ENCODE measurements at places on chromosomes 13 and 19.
A peak's percentile ranks its signal among the peaks of the same experiment; 100 is the strongest.

DNA sequence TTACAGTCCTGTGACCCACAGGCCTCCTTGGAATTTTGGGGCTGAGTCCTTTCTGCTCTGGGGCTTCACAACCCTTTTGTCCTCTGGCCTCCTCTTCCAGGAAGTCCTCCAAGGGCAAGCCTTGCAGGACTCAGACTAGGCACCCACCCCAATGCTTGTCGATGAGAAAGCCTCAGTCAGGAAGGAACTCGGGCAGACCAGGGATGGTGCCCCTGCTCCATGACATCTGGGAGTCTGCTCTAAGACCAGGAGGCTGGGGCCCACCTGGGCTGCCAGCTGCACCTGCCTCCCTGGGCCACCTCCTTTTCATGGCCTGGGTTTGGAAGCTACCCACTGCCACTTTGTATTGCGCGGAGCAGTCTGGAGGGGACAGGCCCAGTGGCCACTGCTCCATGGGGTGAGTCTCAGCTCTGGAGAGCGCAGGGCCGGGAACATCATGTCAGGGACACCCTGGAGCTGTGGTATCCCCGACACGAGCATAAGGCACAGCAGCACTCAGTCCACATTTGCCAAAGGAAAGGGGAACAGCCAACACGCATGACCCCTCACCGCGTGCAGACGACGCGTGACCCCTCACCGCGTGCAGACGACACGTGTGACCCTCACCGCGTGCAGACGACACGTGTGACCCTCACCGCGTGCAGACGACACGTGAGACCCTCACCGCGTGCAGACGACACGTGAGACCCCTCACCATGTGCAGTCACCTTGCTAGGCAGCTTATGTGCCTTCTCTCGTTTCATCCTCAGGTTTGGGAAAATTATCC, 10.8 kb downstream of the C2CD4C start:
- DNase-seq: no peak

GRCh38 chr13:32164622-32165268, 133.2 kb downstream of the FRY start:
- DNase-seq: peak; percentile 24

GRCh38 chr19:35742121-35742724, at the start of gene IGFLR1:
Gene IGFLR1 (minus strand): TSS chr19:35742452. CDS start chr19:35741180, 1,272 bp downstream.
- DNase-seq: peak; percentile 82

DNA sequence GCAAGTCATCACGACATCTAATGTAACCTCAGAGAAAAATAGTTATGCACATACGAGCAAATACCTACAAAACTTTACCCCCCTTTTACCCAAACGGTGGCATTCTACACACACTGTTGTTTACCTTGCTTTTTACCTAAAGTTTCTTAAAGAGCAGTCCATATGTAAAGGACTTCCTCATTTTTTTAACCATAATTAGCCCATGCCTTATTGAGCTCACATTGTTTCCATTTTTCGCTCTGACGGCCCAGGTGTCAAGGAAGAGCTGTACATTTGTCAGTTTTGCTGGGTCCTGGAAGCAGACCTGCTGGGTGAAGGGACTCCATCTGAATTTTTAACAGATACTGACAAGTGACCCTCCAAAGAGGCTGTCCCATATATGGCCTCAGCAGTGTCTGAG, 89.4 kb downstream of the STK24 start:
- DNase-seq: no peak

DNA sequence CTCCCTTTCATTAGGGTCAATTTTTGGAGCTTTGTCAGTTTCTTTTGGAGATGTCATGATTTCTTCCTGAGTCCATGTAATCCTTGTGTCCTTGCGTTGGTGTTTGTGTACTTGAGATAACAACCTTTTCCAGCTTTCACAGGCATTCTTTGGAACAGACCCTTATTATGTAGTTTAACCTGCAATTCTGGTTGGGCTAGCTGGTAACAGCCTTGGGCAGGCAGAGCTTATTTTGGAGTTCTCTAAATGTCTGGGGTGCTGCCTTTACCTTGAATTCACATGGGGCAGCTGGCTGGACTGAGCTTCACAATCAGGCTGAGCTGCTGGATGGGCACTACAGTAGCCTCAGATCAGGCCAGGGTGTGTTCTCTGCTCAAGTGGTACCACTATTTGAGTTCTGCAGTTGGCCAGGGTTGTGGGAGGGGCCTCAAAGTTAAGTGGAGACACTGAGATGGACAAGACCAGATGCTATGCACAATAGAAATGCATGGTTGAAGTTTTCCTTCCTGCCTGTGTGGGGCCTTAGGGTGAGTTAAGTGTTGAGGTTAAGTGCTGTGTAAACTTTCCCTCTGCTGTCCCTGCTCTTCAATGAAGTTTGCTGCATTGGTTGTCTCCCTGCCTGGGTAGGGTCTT, 277.3 kb downstream of the ATP8A2 start:
- no peak for DNase-seq

DNA sequence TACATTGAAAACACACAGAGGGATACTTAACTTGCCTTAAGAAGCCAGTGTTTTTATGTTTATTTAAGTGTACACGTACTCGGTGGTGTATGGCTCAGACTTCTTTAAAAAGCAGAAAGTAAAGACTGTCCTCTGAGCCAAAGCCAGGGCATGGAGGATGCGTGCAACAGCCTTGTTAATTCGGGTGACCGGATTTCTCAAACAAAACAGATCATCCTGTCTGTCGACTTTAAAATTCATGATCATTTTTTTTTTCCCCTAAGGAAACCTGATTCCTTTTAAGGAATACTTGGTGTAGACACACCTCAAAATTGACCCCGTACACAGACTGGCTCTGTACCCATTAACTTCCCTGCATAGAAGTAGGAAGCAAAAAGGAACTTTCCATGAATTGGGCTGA, 124.7 kb upstream of the RNF113B start:
- no peak for DNase-seq

DNA sequence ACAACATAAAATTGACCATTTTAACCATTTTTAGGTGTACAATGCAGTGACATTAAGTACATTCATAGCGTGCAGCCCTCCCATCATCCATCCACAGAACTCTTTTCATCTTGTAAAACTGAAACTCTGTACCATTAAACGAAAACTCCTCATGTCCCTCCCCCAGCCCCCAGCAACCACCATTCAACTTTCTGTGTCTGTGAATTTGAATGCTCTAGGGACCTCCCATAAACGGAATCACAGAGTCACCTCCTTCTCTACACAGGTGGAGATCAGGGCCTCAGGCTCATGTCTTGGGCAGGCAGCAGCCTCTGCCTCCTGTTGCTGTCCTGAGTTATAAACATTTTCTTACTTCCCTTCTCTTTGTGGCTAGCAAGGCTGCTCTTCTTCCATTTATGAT, 7.3 kb upstream of the CCNE1 start:
- peak; percentile 49 for DNase-seq

DNA sequence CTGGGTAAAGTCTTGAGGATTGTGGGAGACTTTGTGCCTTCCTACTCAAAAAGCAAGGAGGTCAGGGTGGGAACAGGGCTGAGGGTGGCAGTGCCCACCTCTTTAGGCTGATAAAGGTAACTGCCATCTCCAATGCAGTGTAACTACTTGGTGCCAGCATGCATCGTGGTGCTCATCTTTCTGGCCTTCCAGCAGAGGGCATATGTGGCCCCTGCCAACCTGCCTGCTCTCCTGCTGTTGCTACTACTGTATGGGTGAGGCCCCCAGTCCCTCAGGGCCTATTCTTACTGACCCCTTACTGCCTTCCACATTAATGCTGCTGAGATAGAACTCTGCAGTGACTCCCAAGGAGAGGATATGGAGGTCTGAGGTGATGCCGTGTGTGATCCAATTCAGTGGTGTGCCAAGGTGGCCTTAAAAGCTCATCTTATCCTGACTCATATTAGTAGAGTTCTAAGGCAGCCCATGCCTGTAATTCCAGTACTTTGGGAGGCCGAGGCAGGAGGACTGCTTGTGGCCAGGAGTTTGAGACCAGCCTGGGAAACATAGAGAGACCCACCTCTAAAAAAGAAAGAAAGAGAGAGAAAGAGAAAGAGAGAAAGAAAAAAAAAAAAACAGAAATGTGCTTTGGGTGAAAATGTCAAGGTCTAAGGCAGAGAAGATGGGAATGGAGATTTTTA, 9.7 kb upstream of the ARHGAP45 start:
- DNase-seq: no peak

DNA sequence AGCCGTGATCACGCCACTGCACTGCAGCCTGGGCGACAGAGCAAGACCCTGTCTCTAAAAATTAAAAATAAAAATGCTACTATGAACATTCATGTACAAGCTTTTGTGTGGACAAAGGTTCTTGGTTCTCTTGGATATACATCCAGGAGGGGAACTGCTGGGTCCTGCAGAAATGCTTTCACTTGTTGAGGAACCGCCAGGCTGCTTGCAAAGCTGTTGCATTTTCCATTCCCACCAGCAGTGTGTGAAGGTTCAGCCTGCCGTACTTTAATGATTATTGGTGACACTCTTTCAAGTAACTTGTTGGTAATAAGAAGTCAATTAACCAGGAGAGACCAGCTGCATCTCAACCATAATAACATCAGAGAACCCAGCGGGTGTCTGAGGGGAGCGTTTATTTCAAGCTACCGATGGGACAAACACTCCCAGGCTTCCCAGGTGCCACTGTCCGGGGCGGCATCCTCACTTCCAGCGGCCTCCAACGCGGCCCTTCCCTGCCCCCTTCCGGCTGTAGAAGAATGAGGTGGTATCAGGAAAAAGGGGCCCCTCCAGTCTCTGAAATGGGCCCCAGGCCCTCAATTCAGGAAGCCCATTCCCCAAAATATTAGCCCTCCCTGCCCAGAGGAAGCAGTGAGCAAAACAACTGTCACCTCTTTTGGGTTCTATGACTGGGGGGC, 15.2 kb upstream of the PPP1R12C start:
- no peak for DNase-seq

DNA sequence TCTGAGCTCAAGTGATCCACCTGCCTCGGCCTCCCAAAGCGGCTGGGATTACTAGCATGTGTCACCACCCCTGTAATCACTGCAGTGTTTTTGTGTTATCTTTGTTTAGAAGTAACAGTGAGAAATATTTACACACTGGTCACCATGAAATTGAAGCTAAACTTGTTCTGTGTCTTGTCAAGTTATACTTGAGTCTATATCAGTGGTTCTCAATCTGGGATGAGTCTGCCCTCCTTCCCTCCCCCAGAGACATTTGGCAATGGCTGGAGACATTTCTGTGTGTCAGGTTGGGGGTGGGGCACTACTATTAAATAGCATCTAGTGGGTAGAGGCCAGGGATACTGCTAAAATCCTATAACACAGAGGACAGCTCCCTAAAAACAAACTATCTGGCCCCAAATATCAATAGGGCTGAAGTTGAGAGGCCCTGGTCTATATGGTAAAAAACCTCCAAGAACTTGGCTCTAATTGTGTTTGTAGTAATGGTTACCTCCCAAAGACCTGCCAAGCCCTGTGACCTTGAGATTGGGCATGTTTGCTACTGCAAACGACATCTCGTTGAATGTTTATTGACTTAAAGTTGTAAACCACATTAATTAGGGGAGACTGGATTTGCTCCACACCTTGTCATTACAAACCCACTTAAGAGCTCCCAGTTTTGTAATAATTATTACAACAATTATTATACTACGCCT, 6.9 kb downstream of the CTU1 start:
- DNase-seq: no peak

GRCh38 chr19:40472516-40472915, 5.7 kb downstream of the SPTBN4 start:
- DNase-seq: no peak

- DNase-seq: peak; percentile 27
These were observed 56.2 kb upstream of the AKAP11 start for GRCh38 chr13:42215578-42216421.

GRCh38 chr13:82165396-82166174, 1716.7 kb downstream of the SLITRK1 start:
- no peak for DNase-seq

DNA sequence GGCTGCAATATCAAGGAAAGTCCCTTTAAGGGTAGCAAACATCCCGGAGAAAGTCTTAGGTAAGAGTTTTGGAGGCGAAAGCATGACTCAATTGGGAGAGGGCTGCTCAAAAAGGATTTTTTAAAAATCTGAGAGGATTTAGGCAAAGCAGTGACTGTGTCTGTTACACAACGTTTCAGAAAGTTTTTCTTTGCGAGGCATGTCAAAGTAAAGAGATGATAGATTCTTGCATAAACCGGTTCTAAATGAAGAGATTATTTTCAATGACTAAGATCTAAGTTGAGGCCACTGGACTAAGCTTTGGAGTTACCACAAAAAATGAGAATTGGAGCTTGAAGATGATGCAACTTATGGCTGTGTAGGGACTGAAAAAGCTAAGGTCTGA, 43.7 kb upstream of the ENOX1 start:
- DNase-seq: no peak

- peak; percentile 85 for DNase-seq
These were observed 4.5 kb downstream of the FAM174C start for GRCh38 chr19:1279782-1280341.

- peak; percentile 49 for DNase-seq
These were observed 216.2 kb downstream of the IRS2 start for GRCh38 chr13:109569958-109570711.

DNA sequence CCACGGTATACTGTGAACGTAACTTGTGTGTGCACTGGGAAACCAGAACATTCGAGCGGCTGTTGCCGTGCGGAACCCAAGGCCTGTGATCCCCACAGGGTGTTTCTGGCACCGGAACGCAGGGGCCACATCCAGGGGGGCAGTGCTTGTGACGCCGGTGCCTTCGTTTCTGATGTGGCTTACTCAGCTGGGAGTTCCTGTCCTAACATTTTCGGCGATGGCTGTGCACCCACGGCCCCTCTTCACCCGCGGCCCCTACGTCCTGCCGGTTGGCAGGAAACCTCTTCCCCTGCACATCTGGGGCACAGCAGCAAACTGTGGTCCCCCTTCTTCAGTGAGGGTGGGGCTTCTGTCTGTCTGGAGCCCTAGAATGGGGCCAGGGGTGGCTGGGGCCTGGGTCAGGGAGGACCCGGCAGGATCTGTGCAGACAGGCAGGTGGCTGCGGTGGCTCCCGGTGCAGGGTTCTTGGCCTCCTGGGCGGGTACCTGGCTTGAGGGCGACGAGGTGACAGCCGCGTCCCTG, 26.2 kb downstream of the CSNK1G2 start:
- DNase-seq: peak; percentile 27

DNA sequence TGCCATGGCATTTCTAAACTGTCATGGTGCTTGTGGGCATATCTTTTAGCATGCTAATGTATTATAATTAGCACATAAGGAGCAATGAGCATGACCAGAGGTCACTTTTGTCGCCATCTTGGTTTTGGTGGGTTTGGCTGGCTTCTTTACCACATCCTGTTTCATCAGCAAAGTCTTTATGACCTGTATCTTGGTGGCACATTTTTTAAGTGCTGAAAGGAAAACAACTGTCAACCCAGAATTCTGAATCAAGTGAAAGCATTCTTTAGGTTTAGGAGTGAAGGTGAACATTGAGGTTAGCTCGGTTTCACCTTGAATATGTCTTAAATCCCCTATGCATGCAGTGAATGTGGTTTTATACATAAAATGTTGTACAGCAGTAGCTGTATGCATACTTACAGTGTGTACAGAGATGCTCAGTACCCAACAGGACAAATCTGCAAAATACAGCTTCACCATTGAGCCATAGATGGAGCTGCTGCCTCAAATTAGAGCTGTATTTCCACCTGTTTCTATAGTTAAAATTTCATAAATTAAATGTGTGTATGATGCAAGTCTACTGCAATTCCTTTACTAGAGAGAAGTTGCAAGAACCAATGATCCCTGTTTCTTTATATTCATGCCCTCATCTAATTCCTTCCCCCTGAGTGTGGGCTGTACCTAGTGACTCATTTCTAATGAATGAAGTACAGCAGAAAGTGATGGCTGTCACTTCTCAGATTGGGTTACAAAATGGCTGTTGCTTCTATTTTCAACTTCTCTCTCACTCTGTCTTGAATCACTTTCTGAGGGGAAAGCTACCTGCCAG, 25.2 kb upstream of the IGSF23 start:
- peak; percentile 51 for DNase-seq

GRCh38 chr19:57366776-57367175, 3.4 kb downstream of the TRAPPC2B start:
- no peak for DNase-seq
